ENCODE measurements at places on chromosomes 2 and 18. TPM values are rescaled to one million over a fixed set of nuclear protein-coding genes. Genes with fewer than 3 reads are reported as not detected.

HNRNPLL gene
- total RNA-seq, result 64.7 TPM

CSRNP3 gene
- 2.7 TPM for total RNA-seq

- DNase-seq, result no peak
Observed at GRCh38 chr2:8805278-8806210, 31.9 kb downstream of the KIDINS220 start.

- DNase-seq, result no peak
Observed at GRCh38 chr2:129253461-129253812, 726.0 kb upstream of the RAB6C start.

DNA sequence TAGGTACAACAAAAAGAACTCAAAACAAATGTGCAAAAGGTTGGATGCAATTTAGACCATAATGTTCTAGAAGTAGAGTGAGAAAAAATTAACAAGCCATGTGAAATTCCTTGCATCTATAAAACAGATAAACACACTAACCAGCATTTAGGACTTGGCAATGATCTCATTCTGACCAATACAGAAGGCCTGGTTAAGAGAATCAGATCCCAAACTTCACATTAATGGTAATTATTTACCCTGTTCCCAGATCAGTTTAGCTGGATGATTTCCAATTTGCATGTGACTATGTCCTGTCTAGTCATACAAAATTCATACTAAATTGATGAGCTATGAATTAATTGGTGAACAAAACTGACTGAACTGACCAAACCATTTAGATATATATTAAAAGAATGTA, 98.4 kb upstream of the FIGN start:
- no peak for DNase-seq

- DNase-seq, result no peak
Observed at GRCh38 chr2:232203166-232203891, 175.2 kb upstream of the ALPP start.

DNA sequence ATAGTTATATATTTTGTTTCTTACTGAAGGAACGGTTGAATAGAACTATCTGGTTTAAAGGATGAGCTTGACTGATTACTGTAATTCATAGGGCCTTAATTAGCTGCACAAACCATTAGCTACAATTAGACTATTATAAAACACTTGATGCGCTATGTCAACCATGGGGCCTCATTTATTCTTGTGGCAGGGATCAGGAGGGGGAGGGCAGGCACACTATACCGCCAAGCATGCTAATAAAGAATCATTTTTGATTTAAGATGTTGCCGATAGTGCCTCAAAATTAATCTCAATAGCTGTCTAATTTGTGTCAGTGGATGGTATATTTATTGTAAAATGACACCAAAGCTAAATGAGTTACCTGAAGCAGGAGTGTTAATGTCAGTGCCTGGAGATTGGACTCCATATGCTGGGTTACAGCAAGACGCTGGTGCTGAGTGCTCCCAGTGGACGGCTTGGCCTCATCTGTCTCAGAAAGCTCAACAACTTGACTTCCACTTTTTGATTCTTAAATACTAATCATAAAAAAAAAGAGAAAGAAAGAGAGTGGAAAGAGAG, 1007.0 kb upstream of the CELF4 start:
- DNase-seq, result no peak

DNA sequence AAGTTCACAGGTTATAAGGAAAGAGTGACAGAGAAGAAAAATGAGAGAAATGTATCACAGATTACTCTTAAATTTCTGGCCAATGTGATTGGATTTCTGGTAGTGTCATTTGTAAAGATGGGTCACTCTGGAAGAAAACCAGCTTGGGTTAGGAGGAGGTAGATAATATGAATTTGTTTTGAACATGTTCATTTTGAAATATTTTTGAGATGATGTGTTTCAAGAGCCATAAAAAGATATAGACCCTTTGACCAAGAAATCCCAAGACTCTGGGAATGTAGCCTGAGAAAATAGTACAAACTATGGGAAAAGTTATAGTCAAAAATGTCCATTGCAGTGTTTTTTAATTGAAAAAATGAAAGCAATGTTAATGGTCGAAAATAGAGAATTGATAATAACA, 70.7 kb downstream of the CALCRL start:
- no peak for DNase-seq

DNA sequence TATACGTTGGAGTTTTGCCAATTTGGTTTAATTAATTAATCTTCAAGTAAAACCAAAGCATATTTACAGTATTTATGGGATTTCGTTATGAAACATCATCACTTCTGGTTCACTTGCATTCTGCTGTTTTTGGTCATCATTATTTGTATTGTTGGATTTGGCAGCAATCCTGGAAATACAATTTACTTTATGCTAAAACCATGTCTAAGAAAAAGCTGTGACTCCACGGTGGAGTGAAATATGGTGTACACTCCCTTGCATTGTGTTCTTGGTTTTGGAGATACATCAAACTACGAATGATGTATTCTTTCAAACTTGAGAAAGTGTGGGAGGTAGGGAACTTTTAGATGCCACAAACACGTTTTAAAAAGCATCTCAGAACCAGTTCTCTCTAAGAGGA, 106.4 kb downstream of the CTAGE1 start:
- no peak for DNase-seq

Data from thoracic aorta (tissue), 2 donors.